ENCODE measurements at places on chromosomes 5 and 9.

- DNase-seq: no peak
Measured at GRCh38 chr5:158852622-158853021, 247.1 kb downstream of the EBF1 start.

DNA sequence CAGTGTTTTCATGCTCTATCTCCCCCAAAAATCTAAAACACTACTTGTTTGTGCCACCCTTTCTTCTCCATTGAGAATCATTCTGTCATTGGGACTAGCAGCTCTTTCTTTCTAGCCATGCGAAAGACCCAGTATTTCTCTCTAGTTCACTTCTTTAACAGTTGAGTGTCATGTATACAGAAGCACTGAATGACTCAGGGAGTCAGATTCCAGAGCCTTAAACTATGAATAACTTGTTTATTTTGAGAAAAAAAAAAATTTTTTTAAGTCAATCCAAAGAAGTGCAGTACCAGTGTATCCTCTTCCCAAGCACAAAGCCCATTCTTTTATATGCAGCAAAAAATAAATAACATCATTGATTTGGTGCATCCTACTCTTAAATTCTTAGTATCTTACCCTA is 415.4 kb upstream of the GRAMD2B start:
- DNase-seq: no peak

- no peak for DNase-seq
Measured at GRCh38 chr5:56786346-56786745, 29.0 kb upstream of the MAP3K1 start.

DNA sequence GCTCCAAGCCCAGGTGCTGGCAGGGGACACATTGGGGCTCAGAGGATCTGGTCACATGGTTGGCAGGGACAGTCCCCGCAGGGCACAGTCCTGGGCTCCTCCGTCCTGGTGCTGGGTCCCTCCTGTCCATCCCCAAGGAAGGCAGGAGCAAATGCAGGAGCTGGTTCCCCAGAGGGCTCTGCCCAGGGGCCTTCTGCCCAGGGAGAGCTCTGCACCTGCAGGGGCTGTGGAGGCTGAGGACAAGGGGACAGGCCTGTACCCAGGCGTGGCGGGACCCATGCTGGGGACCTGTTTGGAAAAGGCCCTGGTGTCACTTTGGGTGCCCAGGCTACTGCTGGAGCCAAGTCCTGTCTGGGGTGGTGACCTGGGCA is 7.2 kb downstream of the SPATA31E1 start:
- DNase-seq: no peak

- no peak for DNase-seq
Measured at GRCh38 chr9:129597355-129598088, 23.4 kb downstream of the C9orf50 start.

GRCh38 chr9:110864011-110864410 is 174.3 kb downstream of the LPAR1 start:
- no peak for DNase-seq

DNA sequence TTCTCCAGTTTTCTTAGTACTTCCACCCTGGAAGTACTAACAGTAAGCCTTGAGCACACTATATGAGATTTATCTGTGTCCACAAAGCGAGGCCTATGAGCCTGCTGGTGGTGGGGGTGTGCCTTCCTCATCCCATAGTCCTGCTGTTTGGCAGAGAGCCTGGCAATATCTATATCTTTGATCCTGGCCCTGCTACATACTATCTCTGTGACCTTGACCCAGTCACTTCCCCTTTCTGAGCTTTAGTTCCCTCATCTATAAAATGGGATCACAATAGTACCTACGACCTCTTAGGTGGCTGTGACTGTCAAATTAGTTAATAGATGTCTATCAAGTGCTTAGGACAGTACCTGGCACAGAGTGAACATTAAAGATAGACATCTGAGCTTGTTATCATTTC is 114.6 kb upstream of the SAP30L start:
- DNase-seq: no peak

DNA sequence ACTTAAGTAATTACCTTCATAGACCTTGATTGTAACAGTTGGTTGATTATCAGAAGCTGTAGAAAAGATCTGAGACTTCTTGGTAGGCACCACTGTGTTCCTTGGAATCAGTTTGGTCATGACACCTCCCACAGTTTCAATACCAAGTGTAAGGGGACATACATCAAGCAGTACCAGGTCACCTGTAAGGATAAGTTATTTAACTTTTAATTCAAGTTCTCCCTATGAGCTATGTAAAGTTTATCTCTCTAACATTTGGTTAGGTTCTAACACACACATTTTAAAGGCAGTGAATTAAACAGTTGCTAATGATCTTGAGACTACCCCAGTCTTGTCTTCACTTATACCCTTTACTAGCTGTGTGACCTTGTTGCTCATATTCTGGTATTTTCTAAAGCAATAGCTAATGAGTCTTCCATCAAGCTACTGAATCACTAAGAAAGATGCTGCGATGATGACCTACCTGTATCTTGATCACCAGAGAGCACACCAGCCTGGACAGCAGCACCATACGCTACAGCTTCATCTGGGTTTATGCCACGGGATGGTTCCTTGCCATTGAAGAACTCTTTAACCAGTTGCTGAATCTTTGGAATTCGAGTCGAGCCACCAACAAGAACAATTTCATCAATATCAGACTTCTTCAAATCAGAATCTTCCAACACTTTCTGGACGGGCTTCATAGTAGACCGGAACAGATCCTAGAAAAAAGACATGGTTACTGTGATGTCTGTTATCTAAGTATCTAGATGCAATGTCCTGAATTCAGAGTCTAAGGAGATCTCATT is 2.8 kb downstream of the HSPA5 start:
- DNase-seq: no peak

GRCh38 chr5:108216890-108217289 is 165.0 kb downstream of the FBXL17 start:
- DNase-seq: no peak

DNA sequence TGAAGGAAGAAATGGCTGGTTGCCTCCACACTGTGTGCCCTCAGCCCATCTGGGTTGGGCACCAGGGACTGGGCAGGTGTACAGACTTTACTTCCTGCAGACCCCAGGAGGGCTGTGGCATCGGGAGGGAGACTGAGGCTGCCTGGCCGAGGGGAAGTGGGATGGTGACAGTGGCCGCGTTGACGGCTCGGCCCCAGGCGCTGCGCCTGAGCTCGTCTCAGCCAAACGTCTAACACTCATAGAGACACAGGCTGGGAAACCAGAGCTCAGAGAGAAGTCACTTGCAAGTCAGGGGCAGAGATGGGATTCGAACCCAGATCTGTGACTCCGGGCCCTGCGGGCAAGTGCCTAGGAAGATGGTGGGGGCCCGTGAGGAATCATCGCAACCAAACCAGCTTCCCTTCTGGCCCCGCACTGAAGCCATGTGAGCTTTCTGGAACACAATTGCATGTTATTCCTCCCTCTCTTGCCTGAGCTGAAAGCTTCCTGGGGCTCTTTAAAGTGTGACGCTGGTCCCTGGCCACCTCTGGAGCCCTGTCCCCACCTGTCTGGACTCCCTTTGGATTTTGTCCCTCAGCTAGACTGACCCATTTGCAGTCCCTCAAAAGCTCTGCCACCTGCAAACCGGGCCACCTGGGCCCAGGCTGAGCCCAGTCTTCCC is 53.1 kb upstream of the FUBP3 start:
- DNase-seq: no peak

- DNase-seq: no peak
Measured at GRCh38 chr9:105697871-105698270, 3.5 kb downstream of the TMEM38B start.

DNA sequence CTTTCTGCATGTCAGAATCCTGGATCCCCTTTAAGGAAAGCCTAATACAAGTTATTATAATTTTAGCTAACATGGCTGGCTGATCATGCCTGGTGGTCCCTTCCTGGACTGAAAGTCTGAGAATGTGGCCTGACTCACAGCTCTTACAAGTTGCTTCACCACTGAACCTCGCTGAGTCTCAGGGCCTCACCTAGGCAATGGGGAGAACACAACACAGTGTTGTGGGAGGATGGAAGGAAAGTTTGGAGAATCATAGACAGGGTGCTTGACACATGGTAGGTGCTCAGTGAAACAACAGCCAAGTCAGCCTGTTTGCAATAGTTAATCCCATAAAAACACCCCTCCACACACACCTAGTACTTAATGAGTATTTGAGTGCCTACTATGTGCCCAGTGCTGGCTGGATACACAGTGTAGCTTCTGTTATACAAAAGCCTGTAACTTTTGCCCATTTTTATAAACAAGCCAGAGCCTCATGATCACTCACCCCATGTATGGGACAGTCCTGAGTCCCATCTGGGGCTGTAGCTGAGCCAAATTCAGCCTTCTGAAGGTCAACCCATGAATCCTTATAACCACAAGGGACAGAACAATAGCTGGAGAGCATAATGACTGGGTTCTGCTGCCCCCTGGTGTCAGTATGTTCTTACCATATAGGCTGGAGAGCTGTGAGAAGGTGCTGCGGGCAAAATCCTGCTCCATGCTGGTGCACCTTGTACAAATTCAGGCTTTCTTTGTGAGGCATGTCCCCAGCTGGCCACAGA is 3.9 kb downstream of the ACSL6 start:
- no peak for DNase-seq

GRCh38 chr5:171701100-171701541 is 84.5 kb upstream of the SMIM23 start:
- no peak for DNase-seq

DNA sequence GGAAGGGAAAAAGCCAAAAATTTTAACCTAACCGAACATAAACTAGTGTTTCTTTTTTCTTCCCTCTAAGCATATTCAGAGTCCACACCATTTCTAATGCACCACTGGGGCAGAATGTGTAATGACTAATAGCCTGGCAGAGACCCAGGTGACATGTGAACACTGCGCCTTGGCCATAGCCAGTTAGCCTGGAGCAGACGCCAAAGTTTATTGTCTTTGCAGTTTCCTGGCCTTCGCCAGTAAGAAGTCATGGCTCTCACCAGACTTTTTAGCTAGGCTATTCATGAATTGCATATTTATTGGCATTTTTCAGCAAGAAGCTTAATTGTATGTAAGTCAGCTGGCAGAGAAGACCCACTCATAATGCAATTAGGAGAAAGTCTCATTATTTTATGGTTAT is 182.8 kb upstream of the SLC27A6 start:
- DNase-seq: no peak

DNA sequence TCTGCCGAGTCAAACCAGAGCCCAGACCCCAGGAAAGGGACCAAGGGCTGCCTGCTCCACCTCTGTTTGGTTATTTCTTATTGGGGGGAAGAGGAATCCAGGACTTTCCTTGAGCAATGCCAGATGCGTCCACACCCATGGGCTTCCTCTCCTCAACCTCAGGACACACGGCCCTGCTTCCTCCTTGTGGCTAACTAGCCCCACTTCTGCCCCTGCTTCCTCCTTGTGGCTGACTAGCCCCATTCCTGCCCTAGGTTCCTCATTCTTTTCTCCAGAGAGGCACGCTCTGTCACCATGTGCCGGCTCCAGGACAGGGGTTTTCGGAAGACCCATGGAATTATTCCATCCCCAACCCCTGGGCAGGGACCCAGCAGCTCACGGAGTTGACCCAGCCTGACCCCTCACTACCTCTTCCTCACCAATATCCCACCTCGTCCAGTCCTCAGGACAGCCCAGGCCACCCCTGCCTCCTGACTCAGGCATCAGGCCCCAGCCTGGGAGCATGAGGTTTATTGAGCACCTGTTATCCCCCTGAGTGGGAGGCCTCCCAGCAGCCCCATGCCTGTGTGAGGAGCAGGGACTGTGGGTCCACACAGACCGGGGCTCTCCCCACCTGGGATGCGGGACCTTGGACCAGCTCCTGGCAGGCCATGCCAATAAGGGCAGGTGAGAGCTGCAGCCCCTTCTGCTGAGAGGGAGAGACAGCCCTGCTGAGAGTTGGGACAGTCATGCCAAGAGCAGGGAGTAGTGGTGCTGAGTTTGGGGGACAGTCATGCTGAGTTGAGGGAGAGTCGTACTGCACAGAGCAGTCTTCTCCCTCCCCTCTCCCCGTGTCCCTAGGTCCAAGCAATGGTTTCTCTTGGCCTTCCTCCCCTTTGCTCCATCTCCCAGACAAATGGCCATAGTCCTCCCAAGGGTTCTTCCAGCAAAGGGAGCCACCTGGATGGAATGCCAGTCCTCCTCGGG is 11.8 kb upstream of the FCN1 start:
- DNase-seq: no peak

GRCh38 chr9:35322075-35322885 is 160.5 kb downstream of the UNC13B start:
- no peak for DNase-seq

- DNase-seq: no peak
Measured at GRCh38 chr9:109387206-109387605, 66.3 kb upstream of the EPB41L4B start.

DNA sequence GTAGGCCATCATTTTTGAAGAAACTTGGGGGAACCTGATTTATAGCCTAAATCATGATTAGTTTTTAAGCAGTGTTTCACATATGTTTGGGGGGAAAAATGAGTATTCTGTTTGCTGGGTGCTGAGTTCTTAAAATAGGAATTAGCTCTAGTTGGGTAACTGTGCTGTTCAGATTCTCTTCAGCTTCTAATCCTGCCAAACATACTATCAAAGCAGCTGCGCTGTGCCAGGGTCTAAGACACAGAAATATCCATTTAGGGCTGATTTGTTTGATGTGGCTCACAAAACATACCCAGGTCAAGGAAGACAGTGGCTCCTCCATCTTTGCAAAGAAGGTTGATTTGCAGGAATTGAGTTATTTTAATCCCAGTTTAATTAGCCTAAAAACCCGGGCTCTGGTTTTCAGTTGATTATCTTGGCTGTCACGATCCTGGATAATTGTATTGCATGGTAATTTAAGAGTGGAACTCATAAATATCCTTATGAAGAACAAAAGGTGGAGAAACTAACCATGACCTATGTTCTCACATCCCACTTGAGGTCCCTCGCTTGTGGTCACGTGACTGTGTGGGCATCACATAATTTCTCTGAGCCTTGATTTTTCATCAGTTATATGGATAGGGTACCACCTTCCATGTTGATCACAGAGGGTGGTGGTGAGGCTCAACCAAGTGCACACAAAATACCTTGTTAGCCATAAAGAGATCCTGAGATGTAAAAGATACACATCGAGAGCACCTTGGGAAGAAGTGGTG is 18.7 kb downstream of the CYFIP2 start:
- DNase-seq: no peak

- DNase-seq: no peak
Measured at GRCh38 chr9:76798527-76798926, 34.3 kb downstream of the PCA3 start.

DNA sequence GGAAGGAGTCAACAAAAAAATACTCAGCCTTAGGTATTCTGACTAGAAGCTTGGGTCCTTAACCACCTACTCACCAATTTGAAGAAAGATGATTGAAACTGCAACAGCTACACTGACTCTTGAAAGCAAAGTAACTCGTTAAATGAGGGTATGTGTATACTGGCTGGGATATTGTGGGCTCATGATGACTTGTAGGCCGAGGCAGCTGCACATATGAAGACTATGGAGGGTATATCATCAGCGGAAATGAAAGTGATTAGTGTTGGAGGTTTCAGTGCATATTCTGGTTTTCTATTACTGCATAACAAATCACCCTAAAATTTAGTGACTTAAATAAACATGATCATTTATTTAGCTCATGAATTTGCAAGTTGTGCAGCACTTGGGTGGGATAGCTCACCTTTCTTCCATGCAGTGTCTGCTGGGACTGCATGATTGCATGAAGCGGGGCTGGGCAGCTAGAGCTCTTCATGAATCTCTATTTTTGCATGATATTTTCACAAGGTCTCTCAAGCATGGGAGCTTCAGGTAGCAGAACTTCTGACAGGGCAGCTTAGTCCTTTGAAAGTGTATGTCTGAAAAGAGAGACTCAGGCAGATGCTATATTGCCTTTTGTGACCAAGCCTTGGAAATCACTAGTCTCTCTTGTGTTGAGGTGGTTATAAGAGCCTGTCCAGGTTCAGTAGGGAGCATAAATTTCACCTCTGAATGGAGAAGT is 96.1 kb upstream of the CDKN2B start:
- no peak for DNase-seq

Measured in osteocyte (in vitro differentiated cells).